RPMI7951 (cell line): ENCODE measurements at places on chromosomes 1 and 21.

- no peak for DNase-seq
Measured at GRCh38 chr1:3679098-3679555, 26.8 kb downstream of the TP73 start.

DNA sequence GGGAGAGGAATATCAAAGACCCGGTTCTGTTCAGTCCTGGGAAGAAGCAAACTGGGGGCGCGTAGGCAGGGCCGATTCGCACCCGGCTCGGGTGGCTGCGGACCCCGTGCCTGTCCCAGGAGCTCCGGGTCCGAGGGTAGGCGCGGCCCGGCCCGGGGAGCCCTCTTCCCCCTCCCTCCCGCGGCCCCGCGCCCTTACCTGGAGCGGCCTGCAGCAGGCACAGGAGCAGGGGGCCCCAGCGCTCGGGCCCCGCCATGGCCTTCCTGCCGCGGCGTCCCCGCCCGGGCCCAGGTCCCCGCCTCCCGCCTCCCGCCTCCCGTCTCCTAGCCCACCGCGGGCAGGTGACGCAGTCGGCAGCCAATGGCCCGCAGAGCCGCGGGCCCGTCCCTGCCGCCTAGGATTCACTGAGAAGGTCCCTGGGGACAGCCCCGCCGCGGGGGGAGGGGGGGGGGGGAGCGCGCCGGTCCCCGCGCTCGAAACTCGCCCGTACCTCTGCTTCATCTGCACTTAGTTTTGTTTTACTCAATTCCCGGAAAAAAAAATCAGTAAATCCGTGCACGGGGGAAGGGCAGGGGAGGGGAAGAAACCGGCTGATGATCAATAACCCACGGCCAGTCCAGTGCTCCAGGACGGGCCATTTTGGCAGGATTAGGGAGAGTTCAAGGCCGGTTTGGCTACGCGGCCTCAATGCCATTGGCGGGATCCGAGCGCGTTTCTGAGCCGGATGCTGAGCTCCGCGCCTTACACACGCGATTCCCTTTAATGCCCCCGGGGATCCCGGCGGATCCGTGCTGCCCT is at the start of gene IFNLR1:
IFNLR1 (minus strand) TSS at position 297 of the 798 bp plus-strand sequence; CDS start at position 256, 41 bp downstream.
- DNase-seq: peak; percentile 82

- no peak for DNase-seq
Measured at GRCh38 chr1:210727709-210728108, 399.0 kb downstream of the HHAT start.

DNA sequence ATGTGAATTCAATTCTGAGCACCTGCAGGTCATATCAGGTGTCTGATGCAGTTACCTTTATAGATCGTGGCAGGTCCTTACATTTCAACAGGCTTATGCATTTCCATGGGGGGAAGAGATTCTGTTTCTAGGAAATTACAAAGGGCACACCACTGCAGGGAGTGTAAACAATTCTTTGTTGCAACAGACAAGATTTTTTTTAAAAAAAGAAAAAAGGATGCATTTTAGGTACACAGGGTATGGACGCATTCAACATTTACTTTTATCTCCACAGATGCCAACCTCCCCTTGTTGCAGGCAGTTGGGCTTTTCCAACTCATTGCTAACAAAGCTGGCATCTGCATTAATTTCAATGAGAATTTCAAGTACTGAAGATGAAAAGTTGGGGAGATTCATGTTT is 13.5 kb upstream of the TEKT2 start:
- DNase-seq: no peak
